Renal pelvis (tissue), 12 donors: ENCODE measurements at places on chromosomes 13 and 19. TPM values are rescaled to one million over a fixed set of nuclear protein-coding genes. Genes with fewer than 3 reads are reported as not detected.

GRCh38 chr13:99935772-99936171 lies 35.8 kb downstream of the ZIC5 start:
- DNase-seq, result no peak

GRCh38 chr13:109381546-109382180 lies 404.7 kb downstream of the IRS2 start:
- no peak for DNase-seq

GRCh38 chr13:101795025-101795424 lies 342.6 kb downstream of the ITGBL1 start:
- DNase-seq, result no peak

The CEACAM4 gene
- 0.18 TPM for polyA plus RNA-seq
